Activated CD4-positive, CD25-positive, alpha-beta regulatory T cell treated with anti-CD3 and anti-CD28 coated beads, Interleukin-2, amount 50 U/mL, for 72 hours (primary cell): ENCODE measurements at places on chromosomes 5 and 9.

DNA sequence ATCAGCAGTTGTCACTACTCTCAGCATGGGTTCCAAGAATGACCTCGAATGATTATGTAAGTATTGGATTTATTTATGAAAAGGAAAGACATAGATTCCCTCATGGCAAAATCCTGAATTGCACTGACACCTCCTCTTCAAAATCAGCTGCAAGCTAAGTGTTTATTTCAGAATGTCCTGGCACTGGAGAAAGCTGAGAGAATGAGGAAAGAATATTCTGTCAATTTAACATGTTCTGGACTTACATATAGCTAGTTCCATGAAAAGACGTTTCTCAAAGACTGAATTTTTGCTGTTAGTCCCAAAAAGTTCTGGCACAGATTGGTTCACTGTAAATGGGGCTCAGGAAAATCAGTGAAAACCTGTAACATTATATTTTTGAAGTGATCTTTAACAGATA lies 120.3 kb downstream of the NREP start:
- DNase-seq = no peak

DNA sequence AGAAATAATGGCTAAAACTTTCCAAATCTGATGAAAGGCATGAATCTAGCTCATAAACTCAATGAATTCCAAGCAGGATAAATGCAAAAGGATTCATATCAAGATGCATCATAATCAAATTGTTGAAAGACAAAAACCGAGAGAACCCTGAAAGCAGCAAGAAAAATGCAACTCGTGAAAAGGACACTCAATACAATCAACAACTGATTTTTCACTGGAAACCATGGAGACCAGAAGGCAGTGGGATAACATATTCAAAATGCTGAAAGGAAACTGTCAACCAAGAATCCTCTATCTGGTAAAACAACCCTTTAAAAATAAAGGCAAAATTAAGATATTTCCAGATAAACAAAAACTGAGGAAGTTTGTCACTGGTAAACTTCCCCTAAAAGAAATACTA lies 9.5 kb downstream of the FBXL17 start:
- no peak for DNase-seq

DNA sequence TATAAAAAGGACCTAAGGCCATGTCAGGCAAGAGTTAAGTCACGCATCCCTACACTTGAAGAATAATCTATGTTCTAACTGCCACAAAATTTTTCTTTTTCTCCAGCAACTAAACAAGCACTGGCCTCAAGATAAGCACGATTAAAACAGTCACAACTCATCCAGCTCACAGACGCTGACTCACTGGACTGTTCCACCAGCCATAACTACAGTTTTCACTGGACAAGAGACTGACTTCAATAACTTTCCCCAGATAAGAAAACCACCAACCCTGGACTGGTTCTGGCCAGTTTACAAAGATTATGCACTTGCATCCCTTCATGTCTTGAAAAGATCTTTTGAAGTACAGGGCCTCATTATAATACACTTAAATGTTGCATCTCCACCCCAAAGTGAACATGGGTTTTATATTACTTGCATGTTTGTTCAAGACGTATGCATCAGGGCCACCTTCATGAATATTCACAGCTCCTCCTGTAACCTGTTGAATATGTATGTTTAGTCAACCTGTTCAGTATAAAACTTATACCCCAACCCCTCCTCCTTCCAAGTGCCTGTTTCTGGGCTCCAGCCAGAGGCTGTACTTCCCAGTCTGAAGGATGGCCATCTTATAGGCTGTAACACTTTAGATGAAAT lies 129.3 kb upstream of the EPB41L4A start:
- no peak for DNase-seq

- no peak for DNase-seq
These were observed 7.0 kb downstream of the NR3C1 start for GRCh38 chr5:143396353-143396940.

- no peak for DNase-seq
These were observed 37.1 kb upstream of the NR3C1 start for GRCh38 chr5:143440448-143441115.

DNA sequence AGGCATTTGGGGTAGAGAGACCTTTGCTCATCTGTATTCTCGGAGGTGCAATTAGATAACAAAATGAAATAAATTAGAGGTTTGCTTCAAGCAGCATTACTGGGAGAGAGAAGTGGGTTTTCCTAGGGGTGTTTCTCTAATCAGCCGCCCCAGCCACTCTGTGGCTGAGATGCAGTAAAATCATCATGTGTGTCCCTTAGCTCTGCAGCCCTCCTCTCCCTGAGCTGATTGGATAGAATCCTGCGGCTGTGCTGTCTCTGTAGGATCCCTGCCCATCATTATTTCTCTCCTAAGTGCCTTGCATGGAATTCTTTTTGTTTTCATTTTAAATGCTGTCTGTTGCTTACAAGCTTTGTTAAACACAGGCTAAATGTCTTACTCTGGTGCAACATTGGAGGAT lies 171.4 kb downstream of the SH3GL2 start:
- no peak for DNase-seq
